Vagina (tissue), 2 donors: ENCODE measurements at places on chromosomes 12 and 14. TPM values are rescaled to one million over a fixed set of nuclear protein-coding genes. Genes with fewer than 3 reads are reported as not detected.
A peak's percentile ranks its signal among the peaks of the same experiment; 100 is the strongest.

- H3K27me3 ChIP-seq: no peaks in the 10 kb centered on the region
- peaks cover 13% of the 10 kb centered on the region for H3K4me1 ChIP-seq
- H3K27ac ChIP-seq: no peak overlapping the region
- no peak for DNase-seq
Measured at GRCh38 chr12:64706306-64706705, 52.9 kb downstream of the GNS start.

- no peak overlapping the region for H3K4me3 ChIP-seq
- H3K27ac ChIP-seq: no peak overlapping the region
- H3K4me1 ChIP-seq: peaks cover 67% of the 10 kb centered on the region
- no peaks in the 10 kb centered on the region for H3K27me3 ChIP-seq
Measured at GRCh38 chr12:6072302-6072752, 52.1 kb downstream of the VWF start.

ARL6IP4 gene
- total RNA-seq: 147 TPM

DNA sequence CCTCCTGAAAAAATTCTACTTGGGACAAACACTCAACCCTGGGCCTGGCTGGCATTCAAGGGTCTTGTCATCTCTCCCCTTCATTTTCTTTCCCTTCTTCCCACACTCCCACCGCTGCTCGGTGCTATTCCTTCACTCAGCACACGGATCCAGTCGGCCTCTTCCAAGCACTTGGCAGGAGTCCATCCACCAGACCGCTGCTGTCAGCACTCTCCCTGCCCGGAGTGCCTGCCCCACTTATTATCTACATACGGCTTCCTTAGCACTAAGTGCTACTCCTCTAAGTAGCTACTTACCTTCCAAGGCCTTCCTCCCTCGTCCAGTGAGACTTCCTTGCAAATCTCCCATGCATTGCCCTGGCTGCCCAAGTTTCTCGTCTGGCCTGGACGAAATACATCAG lies 29.8 kb downstream of the CALM1 start:
- no peaks in the 10 kb centered on the region for H3K27me3 ChIP-seq
- no peaks in the 10 kb centered on the region for H3K4me1 ChIP-seq
- no peak overlapping the region for H3K4me3 ChIP-seq
- peak; percentile 74 for DNase-seq

FGFR1OP2 gene
- 75.4 TPM for total RNA-seq

- no peak overlapping the region for H3K27ac ChIP-seq
- no peak for DNase-seq
- H3K27me3 ChIP-seq: no peaks in the 10 kb centered on the region
Measured at GRCh38 chr14:99672506-99673304, 11.4 kb upstream of the CYP46A1 start.

DNA sequence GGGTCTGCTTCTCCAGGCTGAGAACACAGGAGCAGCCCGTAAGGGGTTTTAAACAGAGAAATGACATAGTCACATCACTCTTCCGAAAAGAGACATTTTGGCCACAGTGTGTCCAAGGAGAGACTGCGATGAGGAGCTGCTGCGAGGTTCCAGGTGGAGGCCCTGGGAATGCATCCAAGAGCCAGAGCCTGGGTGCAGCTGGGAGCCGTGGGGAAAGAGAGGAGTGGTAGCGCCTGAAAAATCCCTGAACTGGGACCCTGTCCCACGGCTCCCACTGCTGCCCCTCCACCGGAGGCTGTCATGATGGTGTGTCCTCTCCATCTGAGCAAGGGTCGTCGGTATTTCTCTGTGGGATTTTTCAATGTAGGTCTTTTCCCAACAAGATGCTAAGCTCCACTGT lies 146.9 kb downstream of the BCL11B start:
- H3K4me3 ChIP-seq: no peak overlapping the region
- H3K27ac ChIP-seq: no peak overlapping the region
- H3K4me1 ChIP-seq: no peaks in the 10 kb centered on the region
- DNase-seq: peak; percentile 22
- H3K36me3 ChIP-seq: no peaks in the 10 kb centered on the region

CMKLR1 gene
- total RNA-seq: 10.1 TPM

DNA sequence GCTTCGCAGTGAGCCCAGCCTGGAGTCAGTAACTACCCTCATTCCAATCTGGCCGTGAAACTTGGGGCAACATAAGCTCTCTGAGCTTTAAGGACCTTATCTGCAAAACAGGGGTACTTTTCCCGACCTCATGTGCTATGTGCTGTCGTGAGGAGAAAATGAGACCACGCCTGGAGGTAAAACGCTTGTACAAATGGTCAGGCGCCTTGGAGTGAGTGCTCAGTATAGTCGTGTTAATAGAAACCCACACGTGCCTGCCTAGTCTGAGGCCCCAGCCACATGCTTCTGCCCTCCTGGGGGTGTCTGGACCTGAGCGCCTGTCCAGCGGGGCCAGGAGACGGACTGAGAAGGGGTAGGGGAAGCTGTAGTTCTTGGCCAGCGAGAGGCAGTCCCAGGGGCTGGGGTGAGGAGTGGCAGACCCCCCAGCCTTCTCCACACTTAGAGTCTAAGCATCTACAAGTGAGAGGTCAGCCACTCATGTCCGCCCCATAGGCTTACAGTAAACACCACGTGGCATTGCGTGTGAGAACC lies 4.9 kb downstream of the AQP5 start:
- no peak overlapping the region for H3K27ac ChIP-seq
- H3K36me3 ChIP-seq: no peaks in the 10 kb centered on the region
- no peak overlapping the region for H3K4me3 ChIP-seq
- no peaks in the 10 kb centered on the region for H3K27me3 ChIP-seq
- DNase-seq: no peak

TEAD4 gene
- total RNA-seq: 18.7 TPM

SDR9C7 gene
- 11.0 TPM for total RNA-seq

TMBIM4 gene
- total RNA-seq: 98.7 TPM

ETV6 gene
- 14.7 TPM for total RNA-seq

GRCh38 chr14:90607141-90607540 lies 209.1 kb downstream of the TTC7B start:
- DNase-seq: no peak
- H3K36me3 ChIP-seq: no peaks in the 10 kb centered on the region
- peaks cover 3% of the 10 kb centered on the region for H3K4me1 ChIP-seq
- H3K27me3 ChIP-seq: no peaks in the 10 kb centered on the region
- H3K27ac ChIP-seq: no peak overlapping the region

KRT77 gene
- 2.5 TPM for total RNA-seq

ESYT1 gene
- 140 TPM for total RNA-seq

PLBD1 gene
- total RNA-seq: 29.0 TPM

REM2 gene
- 3.9 TPM for total RNA-seq

SLCO1A2 gene
- total RNA-seq: not detected

DNA sequence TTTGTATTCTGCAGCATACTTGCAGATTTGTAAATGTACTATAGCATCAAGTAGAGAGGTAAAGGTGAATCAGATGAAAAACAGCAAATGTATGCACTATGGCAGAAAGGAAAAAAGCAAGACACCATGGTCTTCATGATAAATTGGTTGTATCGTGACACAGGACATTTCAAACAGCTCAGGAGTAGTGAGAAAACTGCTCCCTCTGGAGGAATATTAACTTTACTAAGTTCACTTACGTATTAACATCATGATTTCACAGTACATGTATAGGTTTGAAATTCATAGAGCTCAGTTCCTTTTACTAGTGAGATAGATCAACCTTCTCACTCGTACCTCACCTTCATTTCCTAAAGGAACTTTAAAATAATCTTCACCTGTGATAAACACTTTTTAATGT lies 6.5 kb downstream of the MBIP start:
- no peak overlapping the region for H3K4me3 ChIP-seq
- H3K4me1 ChIP-seq: peaks cover 18% of the 10 kb centered on the region
- peaks cover 33% of the 10 kb centered on the region for H3K36me3 ChIP-seq
- H3K27ac ChIP-seq: no peak overlapping the region
